ENCODE measurements at places on chromosomes 4 and X. TPM values are rescaled to one million over a fixed set of nuclear protein-coding genes. Genes with fewer than 3 reads are reported as not detected.
A peak's percentile ranks its signal among the peaks of the same experiment; 100 is the strongest.

DNA sequence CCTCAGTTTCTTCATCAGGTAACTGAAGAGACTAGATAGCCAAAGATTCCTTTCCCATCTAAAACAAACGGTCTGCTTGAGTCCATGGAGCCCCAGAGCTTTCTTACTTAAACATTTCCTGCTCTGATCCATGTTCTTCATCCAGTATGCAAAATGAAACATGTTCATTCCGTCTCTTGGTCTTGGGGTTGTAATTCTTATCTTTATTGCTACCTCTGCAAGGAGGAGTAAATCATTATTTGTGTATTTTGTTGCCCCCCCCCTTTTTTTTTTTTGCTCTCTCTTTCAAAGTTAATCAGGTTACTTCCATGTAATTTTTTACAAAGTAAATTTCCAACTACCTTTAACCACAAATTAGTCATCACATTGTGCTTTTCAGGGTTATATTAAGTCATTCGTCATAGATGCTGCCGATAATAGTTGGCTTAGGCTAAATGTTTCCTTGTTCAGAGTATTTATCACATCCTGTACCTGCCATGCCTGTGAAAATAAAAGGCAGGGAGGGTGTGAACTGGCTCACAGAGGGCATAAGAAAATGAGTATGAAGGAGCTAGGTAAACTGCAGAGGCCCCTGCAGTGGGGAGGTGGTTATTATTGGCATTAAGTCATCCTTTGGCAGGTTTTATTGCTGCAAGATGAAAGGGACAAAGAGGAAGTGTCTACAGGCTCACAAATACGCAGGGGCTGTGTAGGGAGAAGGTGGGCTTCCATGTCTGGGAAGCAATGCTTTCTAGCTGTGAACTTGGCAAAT is 76.7 kb upstream of the HS3ST1 start:
- peak; percentile 99 for DNase-seq

GRCh38 chrX:130098210-130098552 is 12.1 kb downstream of the ELF4 start:
- DNase-seq, result peak; percentile 18

DNA sequence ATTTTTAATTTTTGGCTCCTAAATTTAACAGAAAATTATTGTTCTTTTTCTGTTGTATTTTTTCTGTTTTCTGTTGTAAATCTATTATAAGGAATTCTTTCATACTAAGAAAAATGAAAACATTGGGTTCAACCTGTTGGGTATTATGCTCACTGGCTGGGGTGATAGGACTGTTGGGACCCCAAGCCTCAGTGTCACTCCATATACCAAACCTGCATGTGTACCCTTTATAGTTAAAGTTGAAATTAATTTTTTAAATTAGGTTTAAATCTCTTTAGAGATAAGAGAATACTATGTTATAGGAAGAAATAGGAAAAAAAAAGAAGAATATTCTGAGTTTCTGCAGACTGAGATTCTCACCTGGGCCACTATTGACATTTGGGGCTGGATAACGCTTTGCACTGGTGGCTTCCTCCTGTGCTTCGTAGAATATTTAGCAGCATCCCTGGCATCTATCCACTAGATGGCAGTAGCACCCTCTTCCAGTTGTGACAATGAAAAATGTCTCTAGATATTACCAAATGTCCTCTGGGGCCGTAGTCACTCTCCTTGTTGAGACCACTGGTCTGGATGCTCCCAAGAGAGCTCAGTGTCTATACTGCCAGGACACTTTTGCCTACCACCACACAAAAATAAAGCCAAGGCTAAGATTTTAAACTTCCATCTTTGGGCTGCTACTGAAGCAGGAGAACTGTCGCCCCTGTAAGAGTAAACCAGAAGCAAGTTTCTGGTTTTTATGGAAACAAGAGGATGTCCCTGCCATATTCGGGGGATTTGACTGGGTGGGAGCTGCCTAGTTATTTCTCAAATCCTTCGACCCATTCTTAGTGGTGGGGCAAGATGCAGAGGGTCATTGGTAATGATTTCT is 22.4 kb upstream of the CLTRN start:
- DNase-seq, result peak; percentile 40

DNA sequence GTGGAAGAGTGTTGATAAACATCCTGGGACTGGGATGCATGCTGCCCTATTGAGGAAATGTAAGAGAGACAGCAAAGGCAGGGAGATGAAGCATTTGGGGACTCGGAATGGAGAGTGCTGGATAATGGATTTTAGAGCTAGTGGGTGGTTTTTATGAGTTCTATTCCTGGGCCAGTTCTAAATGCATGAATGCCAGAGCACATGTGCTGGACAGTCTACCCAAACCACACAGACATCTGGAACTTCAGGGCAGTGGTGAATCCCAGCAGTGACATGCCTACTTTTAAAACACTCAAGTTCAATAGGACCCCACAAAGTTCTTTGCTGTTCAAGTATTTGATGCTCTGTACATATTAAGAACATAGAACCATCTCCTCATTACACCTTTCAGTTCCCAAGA is 133.9 kb downstream of the CBR4 start:
- no peak for DNase-seq

DNA sequence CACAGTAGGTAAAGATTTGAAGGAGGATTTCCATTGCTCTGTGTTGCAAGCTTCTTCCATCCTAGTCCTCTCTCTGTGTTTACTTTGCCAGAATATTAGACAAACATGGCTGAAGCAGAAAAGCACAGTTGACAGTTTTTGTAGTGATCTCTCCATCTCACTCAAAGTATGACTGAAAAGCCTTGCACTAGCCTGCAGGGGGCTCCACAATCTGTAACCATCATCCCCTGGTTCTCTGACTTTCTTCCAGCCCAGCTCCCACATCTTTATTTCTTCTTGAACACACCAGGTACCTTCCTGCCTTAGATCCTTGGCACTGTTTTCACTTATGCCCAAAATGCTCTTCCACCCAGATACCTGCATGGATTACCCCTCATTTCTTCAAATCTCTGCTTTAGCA is 34.1 kb upstream of the HHIP start:
- DNase-seq, result peak; percentile 22

- peak; percentile 57 for DNase-seq
Observed at GRCh38 chr4:174398728-174399127, 115.0 kb downstream of the CEP44 start.

DNA sequence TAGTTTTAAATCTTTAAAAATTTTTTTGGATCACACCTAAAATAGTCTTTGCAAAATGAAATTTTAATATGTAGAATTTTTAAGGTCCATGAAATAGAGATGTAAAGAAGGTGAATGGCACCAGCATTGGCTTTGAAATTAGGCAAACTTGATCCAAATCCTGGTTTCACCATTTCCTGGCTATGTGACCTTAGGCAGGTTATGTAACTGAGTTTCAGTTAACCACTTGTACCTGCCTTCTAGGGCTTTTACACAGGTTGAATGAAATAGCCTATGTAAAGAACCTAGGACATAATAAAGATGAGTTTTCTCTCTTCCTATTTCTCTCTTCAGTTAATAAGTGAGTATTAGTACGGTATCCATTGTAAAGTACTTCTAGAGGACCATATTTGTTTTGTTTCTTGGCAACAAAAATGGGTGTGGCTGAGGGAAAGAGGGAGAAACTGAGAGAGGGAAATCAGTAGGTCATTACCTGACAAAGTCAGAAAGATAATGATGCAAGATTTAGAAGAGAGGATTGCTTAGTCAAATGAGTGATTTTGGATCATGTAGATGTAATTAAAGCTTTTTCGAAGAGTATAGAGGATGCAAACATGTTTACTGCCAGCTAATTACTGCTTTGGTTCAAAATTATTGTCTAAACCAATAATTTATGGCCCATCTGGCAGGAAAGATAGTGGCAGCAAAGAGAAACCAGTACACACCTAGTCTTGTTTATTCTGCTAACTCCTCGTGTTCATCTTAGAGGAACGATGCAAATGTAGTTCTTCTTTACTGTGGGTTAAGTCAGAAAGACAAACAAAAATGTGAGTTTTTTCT is 81.9 kb downstream of the PDLIM5 start:
- DNase-seq, result no peak

The STARD8 gene
- 8.2 TPM for total RNA-seq

GRCh38 chr4:78179196-78179595 is 122.1 kb downstream of the FRAS1 start:
- DNase-seq, result peak; percentile 79

GRCh38 chrX:11351375-11352295 is 58.4 kb downstream of the AMELX start:
- peak; percentile 88 for DNase-seq

DNA sequence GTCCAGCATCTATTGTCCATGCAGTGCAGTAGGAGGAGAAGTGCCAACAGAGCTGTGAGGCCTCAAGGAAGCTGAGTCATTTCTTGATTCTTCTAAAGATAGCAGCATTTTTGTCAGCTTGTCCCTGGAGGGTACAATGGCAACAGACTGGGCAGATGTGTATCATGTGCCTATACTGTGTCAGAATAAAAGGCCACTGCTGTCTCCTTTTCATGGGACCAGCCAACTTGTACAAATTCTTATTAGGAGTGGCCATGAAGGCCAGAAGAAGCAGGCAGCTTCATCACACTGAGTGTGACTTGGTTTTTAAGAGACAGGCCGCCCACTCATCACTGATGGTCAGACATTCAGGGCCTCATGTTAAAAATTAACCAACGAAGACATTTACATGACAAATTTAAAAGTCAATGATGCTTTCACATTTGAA is 185.0 kb upstream of the FAM241A start:
- peak; percentile 29 for DNase-seq

The MAGEB17 gene
- total RNA-seq, result not detected

- DNase-seq, result peak; percentile 100
Observed at GRCh38 chr4:174437324-174437723, 85.0 kb downstream of the HPGD start.

GRCh38 chr4:74822603-74823002 is 28.3 kb upstream of the BTC start:
- DNase-seq, result no peak

The CPLX1 gene
- under 0.01 TPM for total RNA-seq

DNA sequence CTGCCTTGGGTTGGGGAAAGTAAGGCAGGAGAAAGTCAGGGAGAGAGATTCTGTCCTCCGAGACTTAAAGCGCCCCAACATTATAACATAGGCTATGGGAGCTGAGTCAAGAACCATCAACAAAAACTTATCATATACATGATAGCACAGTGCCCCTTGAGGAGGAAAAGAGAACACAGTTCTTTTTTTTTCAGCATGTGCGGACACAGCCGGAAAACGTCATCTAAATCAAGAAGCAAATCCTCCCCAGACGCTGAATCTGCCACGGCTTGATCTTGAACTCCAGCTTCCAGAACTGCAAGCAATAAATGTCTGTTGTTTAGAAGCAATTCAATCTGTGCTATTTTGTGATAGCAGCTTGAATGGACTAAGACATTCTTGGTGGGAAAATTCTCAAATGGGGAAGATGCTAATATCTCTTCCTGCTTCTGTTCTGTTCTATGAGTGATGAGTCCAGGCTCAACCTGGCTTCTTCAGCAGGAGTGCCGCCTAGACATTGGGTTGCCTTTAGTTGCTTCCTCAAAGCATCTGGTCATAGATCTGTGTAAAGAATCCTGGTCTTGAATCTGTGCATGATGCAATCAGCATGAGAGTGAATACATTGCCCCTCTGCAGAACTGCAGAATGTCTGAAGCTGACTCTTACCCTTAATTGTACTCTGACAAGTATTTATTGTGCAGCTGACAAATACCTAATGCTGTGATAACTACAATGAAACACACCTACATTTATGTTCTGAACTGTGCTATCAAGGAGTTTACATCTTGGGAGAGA is 549.8 kb upstream of the PRKX start:
- DNase-seq, result no peak

- no peak for DNase-seq
Observed at GRCh38 chrX:21610168-21610567, 48.0 kb downstream of the KLHL34 start.

- no peak for DNase-seq
Observed at GRCh38 chr4:159272273-159273140, 169.6 kb downstream of the RAPGEF2 start.

DNA sequence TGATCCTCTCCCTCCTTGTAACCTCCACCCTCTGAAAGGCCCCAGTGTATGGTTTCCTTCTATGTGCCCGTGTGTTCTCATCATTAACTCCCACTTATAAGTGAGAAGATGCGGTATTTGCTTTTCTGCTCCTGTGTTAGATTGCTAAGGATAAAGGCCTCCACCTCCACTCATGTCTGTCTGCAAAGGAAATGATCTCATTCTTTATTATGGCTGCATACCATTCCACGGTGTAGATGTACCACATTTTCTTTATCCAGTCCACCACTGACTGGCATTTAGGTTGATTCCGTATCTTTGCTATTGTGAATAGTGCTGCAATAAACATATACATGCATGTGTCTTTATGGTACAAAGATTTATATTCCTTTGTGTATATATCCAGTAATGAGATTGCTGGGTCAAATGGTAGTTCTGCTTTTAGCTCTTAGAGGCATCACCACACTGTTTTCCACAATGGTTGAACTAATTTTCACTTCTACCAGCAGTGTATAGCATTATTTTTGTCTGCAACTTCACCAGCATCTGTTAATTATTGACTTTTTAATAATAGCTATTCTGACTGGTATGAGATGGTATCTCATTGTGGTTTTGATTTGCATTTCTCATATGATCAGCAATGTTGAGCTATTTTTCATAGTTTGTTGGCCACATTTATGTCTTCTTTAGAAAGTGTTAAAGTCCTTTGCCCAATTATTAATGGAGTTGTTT is 1030.9 kb downstream of the FSTL5 start:
- DNase-seq, result peak; percentile 46

DNA sequence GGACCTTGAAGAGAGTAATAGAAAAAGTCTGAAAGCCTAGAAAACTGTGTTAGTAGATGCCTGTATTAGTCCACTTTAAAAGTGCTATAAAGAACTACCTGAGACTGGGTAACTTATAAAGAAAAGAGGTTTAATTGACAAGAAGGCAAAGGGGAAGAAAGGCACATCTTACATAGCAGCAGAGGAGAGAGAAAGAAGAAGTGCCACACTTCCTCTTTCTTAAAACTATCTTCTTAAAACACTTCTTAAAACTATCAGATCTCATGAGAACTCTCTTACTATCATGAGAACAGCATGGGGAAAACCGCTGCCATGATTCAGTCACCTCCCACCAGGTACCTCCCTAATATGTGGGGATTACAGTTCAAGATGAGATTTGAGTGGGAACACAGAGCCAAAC is 18.8 kb upstream of the COL25A1 start:
- DNase-seq, result no peak
